ENCODE measurements at places on chromosomes 1 and 21.

GRCh38 chr1:56025942-56026341 is 553.4 kb downstream of the PLPP3 start:
- no peak for DNase-seq

DNA sequence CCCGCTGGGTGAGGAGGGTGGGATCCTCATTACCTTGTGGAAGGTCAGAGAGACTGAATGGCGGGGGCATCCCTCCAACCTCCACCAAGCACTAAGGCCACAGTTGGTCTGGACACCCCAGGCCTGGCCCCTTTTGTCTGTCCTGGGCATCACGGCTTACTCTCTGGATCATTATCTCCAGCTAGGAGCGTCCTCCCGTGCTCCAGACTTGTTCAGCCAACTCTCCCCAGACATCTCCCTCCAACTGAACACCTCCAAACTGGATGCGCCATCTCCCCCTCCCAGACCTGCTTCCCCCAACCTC is 7.3 kb upstream of the GJB5 start:
- DNase-seq, result no peak

DNA sequence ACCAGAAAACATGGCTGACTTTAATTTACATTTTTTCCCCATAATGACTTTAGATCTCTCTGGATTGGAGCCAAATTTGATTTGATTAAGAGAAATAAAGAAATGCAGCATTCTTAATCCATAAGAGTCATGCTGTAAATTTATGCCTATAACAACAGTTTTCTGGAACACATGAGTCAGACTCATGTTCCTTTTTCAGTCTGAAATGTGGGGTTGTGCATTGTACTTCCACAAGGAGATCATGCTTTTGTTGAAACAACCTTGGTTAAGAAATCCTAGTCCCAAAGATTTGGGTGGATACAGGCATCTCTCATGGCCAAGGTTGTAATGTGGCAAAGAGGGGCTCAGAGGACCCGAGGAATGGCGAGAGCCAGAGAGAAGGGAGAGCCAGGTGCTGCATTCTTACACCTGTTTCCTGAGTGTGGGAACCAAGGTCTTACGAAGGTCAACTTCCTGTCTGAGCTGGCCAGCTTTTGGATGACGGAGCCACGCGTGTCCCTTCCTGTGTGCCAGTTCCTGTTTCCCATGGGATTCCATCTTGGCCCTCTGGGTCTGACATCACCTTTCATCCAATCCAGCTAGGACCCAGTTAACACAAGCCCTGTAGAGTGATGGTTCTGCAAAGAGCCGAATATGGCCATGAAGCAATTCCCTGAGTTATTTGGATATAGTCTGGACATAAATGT is 23.1 kb downstream of the CLDN14 start:
- DNase-seq, result no peak

- peak; percentile 57 for DNase-seq
Measured at GRCh38 chr1:230167419-230167852, 100.4 kb downstream of the GALNT2 start.

DNA sequence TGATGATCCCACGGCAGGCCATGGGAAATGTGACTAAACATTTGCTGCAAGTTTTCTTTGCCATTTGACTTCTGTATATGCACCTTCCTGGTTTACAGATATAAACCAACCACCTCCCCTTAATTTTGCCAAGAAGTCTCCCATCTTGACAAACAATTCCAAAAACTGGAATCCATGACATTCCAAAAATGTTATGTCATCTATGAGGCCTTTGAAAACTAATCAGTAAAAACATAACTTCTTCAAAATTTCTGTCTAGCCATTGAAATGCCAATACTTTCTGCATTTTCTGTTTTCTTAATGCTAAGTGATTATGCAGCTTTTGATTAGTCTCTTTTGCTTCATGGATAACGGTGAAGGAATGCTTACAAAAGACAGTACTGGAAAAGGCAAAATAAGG is 84.1 kb downstream of the LYST start:
- DNase-seq, result no peak

- DNase-seq, result no peak
Measured at GRCh38 chr21:42582787-42583476, 69.3 kb downstream of the SLC37A1 start.

- DNase-seq, result no peak
Measured at GRCh38 chr1:205438213-205439158, 16.6 kb upstream of the LEMD1 start.

- no peak for DNase-seq
Measured at GRCh38 chr1:119250299-119250698, 109.8 kb upstream of the WARS2 start.

DNA sequence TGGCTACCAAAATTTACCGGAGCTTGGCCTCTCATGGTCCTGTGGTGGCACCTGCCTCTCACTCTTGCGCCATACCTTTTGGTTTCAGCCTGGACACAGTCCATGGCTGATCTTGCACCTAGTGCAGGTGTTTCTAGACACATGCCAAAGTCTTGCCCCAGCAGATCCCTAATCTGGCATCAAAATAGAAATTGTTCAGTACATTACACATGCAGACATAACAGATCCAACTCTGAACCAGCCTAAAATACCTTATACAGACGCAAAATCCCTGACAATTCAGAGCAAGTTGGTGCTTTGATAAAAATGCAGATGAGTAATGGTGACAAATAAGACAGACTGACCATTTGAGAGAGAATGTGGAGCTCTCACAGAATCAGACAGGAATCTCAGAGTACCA is 44.1 kb downstream of the NGF start:
- no peak for DNase-seq

Data from CD4-positive, alpha-beta T cell treated with Interleukin-4 for 4 hours (primary cell).